NCI-H2029 treated with DMSO at 0.1 percent for 48 hours (cell line): ENCODE measurements at places on chromosomes 2 and 18.

DNA sequence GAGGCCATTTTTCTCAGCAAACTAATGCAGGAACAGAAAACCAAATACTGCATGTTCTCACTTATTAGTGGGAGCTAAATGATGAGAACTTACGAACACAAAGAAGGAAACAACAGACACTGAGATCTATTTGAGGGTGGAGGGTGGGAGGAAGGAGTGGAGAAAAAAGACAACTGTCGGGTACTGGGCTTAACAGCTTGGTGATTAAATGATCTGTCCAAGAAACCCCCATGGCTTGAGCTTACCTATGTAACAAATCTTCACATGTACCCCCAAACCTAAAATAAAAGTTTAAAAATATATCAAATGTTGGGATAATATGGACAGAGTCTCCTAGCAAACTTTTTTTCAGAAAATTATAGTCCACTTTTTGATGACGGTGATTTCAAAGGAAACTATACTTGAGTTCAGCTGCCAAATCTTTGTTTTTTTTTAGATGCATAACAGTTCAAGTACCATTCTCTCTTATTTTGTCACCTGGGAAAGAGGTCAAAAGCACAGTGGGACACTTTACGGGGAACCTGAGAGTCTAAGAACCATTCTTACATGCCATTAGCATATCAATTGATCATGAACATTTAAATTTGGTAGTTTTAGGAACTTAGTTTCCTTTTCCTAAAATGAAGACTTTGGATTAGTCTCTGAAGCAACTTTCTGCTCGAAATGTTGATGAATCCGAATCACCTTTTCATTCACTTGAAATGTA, 835.0 kb downstream of the NRXN1 start:
- DNase-seq = no peak

GRCh38 chr18:68298330-68298729, 416.6 kb downstream of the TMX3 start:
- DNase-seq = no peak

GRCh38 chr18:79107886-79108285, 38.7 kb downstream of the ATP9B start:
- DNase-seq = no peak

GRCh38 chr18:7116001-7116730, 1.4 kb downstream of the LAMA1 start:
- no peak for DNase-seq

GRCh38 chr2:68100189-68100588, 37.4 kb upstream of the C1D start:
- DNase-seq = no peak

- DNase-seq = no peak
Measured at GRCh38 chr18:35239314-35239713, 1.5 kb upstream of the ZNF397 start.

GRCh38 chr2:200363279-200363678, 56.8 kb downstream of the SPATS2L start:
- DNase-seq = no peak

GRCh38 chr18:39624961-39625360, 2059.4 kb upstream of the CELF4 start:
- DNase-seq = no peak

GRCh38 chr2:17543131-17543660, 2.7 kb downstream of the VSNL1 start:
- DNase-seq = no peak

DNA sequence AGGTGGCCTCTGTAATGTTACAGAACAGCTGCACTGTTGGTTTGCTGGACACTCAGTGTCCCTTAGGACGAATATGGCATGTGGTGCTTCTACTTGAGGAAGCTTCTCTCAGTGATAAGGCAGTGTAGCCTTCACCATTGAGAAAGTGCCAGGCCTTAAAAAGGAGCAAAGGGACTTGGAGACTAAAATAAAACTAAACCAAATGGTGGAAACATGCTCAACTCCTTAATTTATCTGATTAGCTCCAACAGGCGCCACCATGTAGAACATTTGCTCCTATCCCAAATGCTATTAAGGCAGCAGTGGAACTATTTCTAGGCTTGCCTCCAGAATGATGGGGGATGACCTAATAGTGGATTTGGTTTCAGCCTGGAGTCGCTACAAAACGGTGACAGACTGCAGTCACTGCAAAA, 77.5 kb upstream of the MYL1 start:
- DNase-seq = no peak
